Hepatocyte (in vitro differentiated cells): ENCODE measurements at places on chromosomes 3 and 15.

DNA sequence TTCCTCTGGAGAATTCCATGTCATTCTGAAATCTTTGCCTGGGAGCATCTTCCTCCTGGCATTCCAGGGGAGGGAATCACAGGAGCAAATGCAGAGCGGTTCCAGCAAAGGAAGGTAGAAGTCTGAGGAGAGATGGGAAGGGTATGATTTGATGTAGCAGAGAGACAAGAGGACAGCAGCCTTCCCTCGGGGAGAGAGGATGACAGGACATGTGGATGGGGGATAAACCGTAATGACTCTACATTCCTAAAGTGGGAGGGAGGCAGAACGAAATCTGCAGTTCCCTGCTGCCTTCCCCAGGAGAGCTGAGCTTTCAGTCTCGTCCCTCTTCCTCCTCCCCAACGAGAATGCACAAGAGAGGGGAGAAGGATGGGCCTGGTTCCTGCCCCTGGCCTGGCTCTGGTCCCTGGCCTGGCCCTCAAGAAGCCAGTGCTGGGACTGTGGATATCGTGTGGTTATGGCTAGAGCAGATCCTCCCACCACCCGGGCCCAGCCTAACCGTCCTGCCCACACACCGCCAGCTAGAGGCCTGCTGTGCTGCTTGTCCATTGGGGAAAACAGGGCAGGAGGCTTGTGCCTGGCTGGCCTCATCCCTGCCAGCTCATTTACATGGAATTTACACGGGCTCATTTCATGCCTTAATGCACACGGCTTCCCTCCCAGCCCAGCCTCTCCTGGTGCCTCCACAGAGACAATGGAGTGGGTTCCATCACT, 26.6 kb downstream of the SEMA7A start:
- DNase-seq = peak; percentile 60

DNA sequence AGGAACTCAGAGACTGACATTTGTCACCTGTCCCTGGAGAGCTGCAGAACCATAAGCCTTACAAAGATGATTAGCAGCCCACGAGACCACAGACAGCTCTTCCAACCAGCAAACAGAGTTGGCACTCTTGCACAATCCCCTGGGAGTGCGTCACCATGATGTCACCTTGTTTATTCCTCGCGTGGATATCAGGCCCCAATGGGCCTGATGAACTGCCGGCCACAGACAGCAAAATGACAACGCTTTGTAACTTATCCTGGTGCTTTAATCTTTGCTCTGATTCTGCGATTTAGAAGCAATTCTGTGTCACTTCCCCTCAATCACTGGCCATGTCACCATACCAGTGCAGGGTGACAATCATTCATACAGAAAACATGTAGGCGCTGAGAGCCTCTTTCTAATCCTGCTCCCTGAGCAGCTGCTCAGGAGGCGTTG, 89.2 kb downstream of the TAMM41 start:
- DNase-seq = peak; percentile 21

DNA sequence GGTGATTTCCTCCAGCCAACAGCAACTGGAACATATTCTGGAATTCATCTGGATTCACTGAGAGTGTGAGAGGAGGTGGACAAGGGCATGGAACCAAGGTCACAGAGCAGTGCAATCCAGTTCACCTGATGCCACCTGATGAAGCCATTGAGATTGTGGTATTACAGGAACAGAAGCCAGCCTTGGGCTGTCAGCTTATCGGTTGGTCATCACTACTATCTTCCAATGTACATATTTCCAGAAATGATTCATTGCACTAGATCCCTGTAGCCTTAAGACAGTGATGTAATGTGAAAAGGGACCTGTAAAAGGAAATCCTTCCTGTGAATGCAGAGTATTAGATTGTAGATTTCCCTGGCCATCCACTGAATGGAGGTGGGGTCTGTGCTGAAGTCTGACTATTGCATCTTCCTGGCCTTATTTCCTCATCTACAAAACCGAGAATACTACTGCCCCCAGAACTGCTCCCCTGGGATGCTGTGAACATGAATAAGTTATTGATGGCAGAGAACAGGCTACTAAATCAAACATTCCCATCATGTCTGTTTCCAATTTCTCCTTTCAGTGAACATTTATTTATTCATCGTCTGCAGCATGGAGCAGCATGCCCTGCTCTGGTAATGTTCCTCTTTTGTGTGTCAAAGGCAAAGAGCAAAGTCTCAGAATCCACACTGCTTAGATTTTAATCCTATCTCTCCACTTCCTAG, 47.4 kb upstream of the TPM1 start:
- DNase-seq = peak; percentile 47

DNA sequence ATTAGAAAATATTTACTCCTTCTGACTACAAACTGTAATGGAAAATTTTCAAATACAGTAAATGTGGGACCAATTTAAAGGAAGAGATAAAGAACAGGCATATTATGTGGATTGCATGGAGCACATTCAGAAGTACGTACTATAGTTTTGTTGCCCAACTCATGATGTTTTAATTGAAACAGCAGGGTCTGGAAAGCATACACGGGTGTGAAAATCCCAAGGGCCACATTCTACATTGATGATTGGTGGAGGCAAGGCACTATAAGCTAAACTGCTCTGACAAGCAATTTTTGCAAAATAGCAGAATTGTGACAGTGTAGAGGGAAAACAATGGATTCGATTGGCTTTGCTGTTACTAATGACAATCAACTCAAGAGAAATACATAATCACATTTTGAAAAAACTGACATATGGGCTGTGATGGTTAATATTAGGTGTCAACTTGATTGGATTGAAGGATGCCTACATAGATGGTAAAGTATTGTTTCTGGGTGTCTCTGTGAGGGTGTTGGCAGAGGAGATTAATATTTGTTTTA, 458.6 kb downstream of the PYDC2 start:
- DNase-seq = no peak

- DNase-seq = peak; percentile 85
These were observed at the start of gene IGSF11 for GRCh38 chr3:119034256-119035013. Gene IGSF11 (minus strand): TSS chr3:119034846. CDS start chr3:119034582, 264 bp downstream.

DNA sequence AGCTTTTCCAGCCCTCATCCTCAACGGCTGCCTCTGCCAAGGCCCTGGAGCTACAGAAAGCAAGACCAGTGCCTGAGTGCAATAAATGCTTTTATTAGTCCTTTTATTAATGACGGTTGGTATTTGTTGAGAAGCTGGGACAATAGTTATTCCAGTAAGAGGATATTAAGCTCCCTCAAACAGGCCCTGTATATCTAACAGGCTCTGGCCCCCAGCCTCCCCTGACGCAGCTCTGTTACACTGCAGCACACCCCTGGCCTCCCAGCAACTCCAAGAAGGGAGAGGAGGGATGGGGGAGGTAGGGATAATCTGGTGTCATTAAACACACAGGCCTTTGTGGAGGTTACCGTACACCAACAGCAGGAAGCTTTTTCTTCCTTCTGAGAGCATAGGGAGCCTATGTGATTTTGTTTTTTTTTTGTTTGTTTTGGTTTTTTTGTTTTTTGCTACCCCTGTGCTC, 30.8 kb upstream of the MAGEF1 start:
- peak; percentile 70 for DNase-seq

- no peak for DNase-seq
These were observed 11.1 kb upstream of the SATB1 start for GRCh38 chr3:18436213-18436612.

DNA sequence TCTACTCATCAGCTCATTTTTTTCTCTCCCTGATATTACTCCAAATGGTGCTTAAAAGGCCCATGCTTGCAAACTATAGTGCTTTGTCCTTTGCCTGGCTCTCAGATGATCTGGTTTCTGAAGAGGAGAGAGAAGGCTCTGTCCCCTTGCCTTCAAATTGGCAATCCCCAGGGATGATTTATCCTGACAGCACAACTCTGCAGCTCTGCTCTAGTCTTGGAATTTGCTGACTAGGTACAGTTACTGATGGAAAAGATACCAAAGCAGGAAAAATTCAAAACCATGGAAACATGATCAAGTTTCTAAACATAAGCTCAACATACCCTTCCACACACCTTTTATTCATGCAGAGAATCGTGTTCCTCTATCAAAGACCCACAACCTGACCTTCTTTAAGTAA, 106.7 kb upstream of the CADPS start:
- no peak for DNase-seq

DNA sequence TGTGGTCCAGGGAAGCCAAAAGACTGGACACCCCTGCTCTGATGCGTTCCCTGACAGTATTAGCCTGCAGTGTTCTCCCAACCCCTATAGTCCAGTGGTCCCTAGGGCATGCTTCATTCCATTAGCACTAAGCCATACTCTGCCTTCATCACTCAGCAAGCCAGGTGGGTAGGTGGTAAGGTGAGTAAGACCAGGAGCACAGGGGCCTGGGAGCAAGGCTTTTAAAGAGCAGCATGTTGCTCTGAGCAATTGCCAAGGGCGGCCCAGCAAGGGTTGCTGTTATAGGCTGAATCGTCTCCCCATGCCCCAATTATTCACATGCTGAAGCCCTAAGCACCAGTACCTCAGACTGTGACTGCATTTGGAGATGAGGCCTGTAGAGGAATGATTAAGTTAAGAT, 11.0 kb downstream of the CXCR6 start:
- no peak for DNase-seq

DNA sequence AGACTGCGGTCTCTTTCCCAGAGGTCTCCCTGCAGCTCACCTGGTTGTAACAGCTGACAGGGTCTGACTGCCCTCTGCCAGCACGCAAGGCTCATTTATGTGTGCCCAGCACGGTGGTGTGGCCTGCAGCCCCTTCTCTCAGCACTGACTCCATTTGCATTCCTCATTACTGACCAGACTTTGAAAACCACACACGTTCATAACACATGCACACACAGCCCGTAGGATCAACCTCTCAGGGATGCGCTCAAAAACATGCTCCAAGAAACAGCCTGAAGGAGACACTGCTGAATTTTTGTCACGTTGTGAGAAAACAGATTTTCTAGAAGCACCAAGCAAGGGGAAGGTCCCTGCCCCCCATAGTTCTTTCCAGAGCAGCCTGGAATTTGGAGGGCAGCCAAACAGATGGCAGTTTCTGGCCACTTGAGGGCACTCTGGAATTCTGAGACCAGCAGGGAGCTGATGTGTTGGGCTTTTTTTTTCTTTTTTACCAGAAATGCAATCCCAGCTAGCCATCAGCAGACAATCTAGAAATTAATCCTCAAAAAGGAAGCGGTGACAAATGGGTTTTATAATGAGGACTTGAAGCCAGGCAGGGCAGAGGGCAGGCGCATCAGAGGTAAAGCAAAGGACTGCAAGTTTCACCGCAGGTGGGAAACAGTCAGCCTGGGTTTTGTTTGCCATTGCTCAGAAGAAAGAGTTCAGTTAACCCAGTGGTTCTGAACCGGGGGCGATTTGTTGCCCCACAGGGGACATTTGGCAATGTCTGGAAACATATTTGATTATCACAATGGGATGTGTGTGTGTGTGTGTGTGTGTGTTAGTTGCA, 170.5 kb upstream of the PROK2 start:
- DNase-seq = peak; percentile 90

DNA sequence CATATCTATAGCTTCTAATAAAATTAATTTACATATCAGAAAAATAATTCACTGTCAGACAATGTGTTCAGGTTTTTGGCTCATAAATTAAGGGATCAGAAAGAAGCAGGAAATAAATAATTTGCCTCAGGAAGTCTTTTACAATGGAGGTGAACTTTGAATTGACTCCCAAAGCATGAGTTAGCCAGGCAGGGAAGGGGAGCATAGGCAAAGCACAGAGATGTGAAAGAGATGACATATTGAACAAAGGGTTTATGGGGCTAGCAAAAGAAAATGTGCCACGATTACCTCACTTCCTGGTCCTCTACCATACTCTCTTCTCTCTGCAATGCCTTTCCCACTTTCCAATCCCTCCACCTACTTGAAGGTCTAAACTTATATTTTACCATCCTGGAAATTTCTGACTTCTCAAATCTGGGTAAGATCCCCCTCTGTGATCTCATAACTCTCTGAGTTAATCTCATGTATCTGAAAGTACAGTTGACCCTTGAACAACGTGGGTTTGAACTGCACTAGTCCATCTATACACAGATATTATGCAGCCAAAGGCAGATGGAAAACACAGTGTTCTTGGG, 4.1 kb upstream of the HEXA start:
- no peak for DNase-seq

DNA sequence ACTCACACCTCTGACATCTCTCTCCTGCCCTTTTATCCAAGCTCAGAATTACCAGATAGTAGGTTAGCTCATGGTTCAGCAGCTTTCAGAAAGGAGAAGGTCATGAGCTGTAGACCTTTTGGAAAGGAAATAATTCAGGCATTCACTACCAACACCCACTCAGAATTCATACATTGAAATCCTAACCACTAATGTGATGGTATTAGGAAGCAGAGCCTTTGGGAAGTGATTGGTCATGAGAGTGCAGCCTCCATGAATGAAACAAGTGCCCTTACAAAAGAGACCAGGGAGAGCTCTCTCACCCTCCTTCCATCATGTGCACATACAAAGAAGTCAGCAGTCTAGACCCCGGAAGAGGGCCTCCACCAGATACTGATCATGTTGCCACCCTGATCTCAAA, 315.8 kb upstream of the CCDC54 start:
- no peak for DNase-seq
